LHCN-M2 (cell line): ENCODE measurements at places on chromosomes 12 and 14. TPM values are rescaled to one million over a fixed set of nuclear protein-coding genes. Genes with fewer than 3 reads are reported as not detected.

GRCh38 chr12:45473636-45474035, 255.9 kb upstream of the ARID2 start:
- no peak for DNase-seq

Gene OR4E2
- total RNA-seq: not detected in 2 replicates

GRCh38 chr12:50112456-50113218, 601 bp downstream of the COX14 start:
- peak; percentile 38 for DNase-seq

GRCh38 chr14:59228421-59228820, 40.0 kb downstream of the DAAM1 start:
- DNase-seq: peak; percentile 18

- peak; percentile 87 for DNase-seq
These were observed 300.2 kb upstream of the PRKD1 start for GRCh38 chr14:30227876-30228275.

DNA sequence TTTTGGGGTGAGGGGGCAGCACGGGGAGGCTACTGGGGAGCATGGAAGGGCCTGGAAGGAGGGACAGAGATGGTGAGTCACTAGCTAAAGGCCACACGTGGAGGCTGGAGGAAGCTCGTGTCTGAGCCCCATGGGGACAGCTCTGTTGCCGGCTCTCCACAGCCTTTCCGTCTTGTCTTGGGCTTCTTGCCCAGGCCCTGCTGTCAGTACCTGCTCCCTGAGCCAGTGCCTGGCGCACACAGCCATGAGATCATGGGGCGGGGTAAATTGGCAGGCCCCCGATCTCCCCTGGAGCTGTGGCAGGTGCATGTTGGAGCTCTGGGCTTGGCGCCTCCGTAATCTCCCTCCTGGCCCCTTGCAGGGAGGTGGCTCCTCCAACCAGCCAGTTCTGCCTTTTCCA, 16.1 kb upstream of the KRT80 start:
- peak; percentile 58 for DNase-seq

GRCh38 chr12:68359674-68360073, 27.5 kb upstream of the MDM1 start:
- no peak for DNase-seq

DNA sequence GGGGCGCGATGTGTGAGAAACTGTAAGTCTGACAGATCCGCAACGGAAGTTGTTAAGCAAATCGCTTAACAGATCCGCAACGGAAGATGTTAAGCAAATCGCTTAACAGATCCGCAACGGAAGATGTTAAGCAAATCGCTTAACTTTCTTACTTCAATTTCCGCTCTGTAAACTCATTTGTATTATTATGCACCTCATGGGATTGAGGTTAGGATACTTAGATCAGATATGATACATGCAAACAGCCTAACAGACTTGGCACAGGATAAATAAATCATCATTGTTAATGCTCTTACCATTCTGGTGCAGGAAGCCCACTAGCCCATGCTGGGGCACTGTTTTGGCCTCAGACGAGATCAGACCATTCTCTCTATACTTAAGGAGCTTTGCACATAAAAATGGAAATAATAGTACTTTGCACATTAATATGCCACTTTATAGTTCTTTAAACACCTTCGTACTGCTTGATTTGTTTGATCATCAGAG, 399 bp downstream of the NCAPD2 start:
- peak; percentile 40 for DNase-seq

GRCh38 chr12:124302807-124303578, 8.1 kb downstream of the RFLNA start:
- no peak for DNase-seq

DNA sequence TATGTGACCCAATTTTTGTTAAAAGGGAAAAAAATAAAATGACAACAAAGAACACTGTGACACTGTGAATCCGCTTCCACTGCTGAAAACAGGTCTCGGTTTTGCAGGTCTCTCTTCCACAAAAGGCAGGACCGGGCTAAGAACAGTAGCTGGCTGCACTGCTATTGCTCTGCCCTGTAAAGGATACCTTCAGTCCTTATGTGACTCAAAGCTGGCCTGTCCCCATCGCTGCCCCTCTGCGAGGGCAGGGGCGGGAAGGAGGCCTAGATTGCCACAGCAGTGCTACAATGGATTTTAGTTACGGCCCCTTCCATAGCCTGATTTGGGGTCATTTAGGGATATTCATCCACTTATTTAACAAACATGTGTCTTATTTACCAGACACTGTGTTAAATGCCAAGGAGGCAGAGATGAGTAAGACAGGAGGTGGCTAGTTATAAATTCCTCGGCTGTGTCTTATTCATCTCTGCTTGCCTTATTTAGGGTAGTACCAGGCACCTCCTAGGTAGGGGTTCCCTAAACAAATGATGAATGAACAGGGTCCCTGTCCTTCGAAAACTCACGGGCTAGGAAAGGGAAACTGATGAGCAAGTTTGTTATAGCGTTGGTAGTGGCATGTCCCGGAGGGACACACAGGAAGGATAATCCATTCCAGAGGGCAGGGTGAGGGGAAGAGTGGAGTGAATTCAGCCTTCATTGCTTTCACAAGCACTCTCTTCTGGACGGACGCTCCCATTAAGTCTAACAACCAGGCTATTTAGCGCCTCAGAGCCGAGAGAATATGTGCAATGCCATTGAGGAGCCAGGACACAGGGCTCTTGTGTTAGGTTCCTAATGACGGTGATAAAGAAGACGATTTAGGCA, 73.3 kb downstream of the EID3 start:
- peak; percentile 23 for DNase-seq

Gene GPX2
- total RNA-seq: not detected in 2 replicates

- peak; percentile 15 for DNase-seq
These were observed 8.0 kb upstream of the RASSF8 start for GRCh38 chr12:25950329-25951115.

GRCh38 chr12:76649099-76649498, 89.5 kb upstream of the OSBPL8 start:
- no peak for DNase-seq

GRCh38 chr14:103086771-103087342, 2.8 kb downstream of the LBHD2 start:
- no peak for DNase-seq

Gene PPFIA2
- not detected in 2 replicates for total RNA-seq

Gene GPD1
- 0.17 TPM in 1 of 2 replicates, not detected in the other for total RNA-seq

DNA sequence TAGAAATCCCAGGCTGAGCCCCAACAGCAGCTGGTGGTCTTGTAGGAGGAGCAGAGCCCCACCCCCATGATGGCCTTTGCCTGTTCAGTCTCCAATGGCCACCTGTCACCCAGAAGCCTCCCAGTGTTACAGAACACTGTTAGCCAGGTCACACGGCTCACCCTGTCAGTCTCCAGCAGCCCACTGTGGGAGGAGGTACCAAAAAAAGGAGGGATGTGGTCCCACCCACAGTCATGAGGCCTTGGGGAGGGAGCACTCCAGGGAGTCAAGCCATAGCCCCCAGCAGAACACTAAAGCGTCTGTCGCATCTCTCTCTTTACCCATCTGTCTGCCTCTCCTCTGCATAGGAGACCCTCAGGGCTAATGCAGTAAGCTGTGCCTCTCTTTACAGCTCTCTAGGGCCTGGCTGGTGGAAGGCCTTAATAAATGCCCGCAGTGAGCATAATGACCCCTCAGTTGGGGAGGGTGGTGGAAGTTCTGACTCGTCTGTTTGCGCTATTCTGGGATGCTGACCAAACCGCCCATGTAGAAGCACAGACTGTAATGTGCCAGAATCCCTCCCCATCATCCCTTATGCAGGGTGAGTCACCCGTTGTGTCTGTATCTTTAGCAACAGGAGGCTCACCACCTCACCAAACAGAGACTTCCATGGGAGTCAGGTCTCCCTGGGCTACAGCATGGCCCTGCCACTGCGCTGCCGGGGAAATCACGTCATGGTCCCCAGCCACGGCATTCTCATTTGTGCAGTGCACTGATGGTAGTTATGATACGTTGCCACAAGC, 14.6 kb downstream of the C14orf132 start:
- DNase-seq: peak; percentile 92

Gene TAS2R19
- total RNA-seq: 0.75 and 1.9 TPM in 2 replicates

Gene CHST11
- 3.4 and 4.6 TPM in 2 replicates for total RNA-seq

DNA sequence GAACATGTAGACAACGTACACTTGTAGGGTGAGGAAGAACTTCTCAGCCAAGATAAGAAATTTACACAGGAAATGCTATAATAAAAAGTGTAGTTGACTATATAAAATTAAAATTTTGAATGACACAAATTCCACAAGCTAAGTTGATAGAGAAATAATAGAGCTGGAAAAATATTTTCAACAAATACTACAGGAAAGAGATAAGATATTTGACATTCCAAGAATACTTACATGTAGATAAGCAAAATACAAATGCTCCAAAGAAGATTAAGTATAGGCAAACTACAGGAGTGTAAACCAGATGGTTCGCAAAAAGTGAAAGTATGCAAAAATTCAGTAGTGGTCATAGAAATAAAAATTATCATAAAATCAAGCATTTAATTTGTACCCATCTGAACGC, 49.2 kb upstream of the ANP32D start:
- no peak for DNase-seq

GRCh38 chr12:113829212-113829611, 136.9 kb downstream of the RBM19 start:
- DNase-seq: no peak

DNA sequence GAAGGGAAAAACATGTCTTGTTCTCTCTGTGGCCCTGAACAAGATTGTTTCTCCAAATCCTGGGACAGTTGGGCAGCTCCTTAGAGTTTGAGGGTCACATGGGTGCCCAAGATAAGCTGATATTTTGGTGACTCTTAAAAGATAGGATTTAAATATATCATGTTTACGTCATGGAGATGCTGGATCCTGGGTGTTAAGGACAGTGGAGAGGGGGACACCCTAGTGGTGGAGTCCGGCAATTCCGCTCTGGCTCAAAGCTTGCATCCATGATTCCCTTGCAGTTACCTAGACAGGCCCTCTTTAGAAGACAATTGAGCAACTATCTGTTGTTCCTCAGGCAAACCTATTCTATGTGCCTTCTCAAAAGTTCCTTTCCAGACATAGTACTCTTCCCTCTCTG, 101.8 kb downstream of the CMKLR1 start:
- no peak for DNase-seq

GRCh38 chr12:68508576-68508975, 102.1 kb upstream of the RAP1B start:
- DNase-seq: no peak

- DNase-seq: no peak
These were observed 1.1 kb downstream of the DCTN2 start for GRCh38 chr12:57545809-57546437.

Gene RNF212B
- total RNA-seq: not detected in 2 replicates

DNA sequence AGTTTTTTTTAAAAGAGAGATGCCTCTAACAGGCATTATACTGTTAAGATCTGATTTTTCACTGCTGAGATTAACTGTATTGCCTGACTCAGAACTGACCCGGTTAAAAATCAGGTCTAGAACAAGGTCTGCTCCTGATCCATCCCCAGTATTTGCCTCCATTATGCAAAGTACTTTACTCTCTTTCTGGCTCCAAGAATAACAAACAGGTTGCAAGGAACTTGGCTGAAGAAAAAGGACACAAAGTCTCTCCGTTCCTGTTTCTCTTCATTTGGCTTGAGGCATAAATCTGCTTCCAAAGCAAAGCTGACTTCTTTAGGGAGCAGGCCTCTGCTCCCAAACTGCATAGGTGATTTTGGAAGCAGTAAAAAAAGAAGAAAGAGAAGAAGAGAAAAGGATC, 199.3 kb upstream of the PDZRN4 start:
- DNase-seq: no peak

Gene REM2
- total RNA-seq: 0.06 and 0.13 TPM in 2 replicates

Gene GON7
- 21.4 and 28.6 TPM in 2 replicates for total RNA-seq

- no peak for DNase-seq
These were observed 12.5 kb downstream of the NAA25 start for GRCh38 chr12:112096070-112096469.

- DNase-seq: no peak
These were observed 208.2 kb upstream of the TMTC1 start for GRCh38 chr12:29991924-29992323.

Gene TM9SF1
- total RNA-seq: 84.2 and 85.8 TPM in 2 replicates

- DNase-seq: peak; percentile 77
These were observed 36.1 kb downstream of the BAZ2A start for GRCh38 chr12:56593909-56594621.

GRCh38 chr12:46100551-46101484, 110.4 kb upstream of the SCAF11 start:
- peak; percentile 28 for DNase-seq

DNA sequence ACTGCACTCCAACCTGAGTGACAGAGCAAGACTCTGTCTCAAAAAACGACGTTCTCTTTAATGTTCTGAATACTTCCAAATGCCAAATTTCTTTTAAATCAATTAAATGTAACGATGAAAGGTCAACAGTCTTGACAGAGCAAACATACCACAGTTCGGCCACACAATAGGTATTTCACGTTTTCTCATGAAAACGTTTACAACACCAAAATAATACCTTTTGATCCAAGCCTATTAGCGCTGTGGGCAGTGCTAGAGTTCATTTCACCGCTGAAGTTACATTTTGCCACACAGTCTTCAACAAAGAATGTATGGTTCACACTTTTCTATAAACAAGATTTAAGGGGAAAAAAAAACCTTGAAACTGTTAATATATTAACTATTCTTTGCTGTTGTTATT, 122.1 kb downstream of the MED13L start:
- DNase-seq: no peak

Gene APOLD1
- total RNA-seq: 8.0 and 9.3 TPM in 2 replicates

- peak; percentile 66 for DNase-seq
These were observed 69.3 kb downstream of the ETV6 start for GRCh38 chr12:11718768-11719253.

Gene CARMIL3
- under 0.01 TPM in 1 of 2 replicates, not detected in the other for total RNA-seq

GRCh38 chr12:96131230-96131788, 62.9 kb upstream of the ELK3 start:
- no peak for DNase-seq

DNA sequence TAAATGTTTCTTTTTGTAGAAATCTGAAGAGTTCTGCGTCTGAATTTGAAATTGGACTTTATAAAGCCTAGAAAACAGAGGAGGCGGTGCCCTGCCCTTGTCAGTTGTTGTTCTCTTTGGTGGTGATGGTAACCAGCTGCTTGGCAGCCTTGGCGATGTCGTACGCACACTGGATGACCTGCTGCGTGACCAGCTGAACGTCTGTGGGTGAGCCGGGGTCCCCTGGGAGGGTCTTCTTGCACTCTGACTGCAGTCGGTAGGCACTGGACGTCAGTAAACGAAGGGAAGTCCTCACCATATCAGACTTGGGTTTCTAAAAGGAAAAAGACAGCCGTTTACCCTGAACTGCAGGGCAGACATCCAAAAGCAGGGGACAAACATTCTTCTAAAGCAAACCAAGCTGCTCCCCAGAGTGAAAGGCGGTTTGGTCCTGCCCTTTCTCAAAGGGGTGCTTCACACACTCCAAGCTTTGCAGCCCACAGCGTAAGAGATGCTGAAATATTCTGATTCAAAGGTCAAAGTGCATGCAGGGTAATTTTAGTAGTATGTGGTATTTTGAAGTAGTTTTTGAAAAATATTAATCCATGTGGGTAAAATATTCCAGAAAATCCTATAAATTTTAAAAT, 32.9 kb downstream of the TCHP start:
- peak; percentile 51 for DNase-seq

Gene LTB4R
- total RNA-seq: 0.90 and 1.7 TPM in 2 replicates

- no peak for DNase-seq
These were observed 49.9 kb downstream of the CATSPERB start for GRCh38 chr14:91681893-91682563.

GRCh38 chr12:54932691-54933090, 51.9 kb downstream of the TESPA1 start:
- DNase-seq: no peak

Gene EMC9
- 25.2 and 25.6 TPM in 2 replicates for total RNA-seq

GRCh38 chr14:80304125-80304766, 92.9 kb upstream of the DIO2 start:
- peak; percentile 71 for DNase-seq

Gene RTN1
- total RNA-seq: 0.63 and 1.1 TPM in 2 replicates

Gene GLT8D2
- 42.0 and 47.1 TPM in 2 replicates for total RNA-seq

Gene HAL
- 0.17 TPM in 1 of 2 replicates, not detected in the other for total RNA-seq
